ENCODE measurements at places on chromosomes 3 and 15.

DNA sequence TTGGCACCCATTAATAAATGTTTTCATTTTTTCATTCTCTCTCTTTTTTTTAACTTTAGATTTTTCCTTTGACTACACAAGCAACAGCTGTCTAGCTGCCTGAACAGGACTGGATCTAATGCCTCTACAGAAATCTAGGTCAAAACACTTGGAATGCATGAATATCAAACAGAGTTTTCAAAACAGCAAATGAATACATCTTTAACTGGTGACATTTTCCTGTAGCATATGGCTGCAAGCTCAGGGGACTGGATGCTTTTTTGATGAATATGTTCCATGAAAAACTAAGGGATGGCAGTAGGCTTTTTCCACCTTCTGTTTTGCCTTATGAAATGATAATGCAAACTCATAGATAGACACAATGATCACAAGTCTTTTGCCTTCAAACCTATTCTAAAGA is 661.7 kb downstream of the MCTP2 start:
- no peak for DNase-seq

GRCh38 chr15:74242441-74243185 is 6.5 kb downstream of the CCDC33 start:
- DNase-seq = no peak

GRCh38 chr3:137297770-137298169 is 340.0 kb downstream of the IL20RB start:
- no peak for DNase-seq

DNA sequence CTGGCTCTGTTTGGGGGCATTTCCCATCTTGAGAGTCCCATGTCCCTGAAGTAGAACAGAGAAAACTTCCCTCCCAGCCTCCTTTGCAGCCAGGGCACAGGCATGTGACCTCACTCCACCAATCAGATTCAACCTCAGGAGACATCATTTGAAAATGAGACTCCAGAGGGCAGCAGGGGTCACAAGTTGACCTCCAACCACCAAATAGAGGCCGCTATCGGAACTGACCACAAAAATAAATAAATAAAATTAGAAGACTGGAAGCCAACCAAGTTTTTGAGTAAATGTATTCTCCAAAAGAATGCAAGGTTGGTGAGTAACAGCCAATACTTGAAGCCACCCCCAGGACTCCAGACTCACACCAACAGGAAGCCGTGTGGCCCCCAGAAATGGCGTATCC is 106.5 kb downstream of the CHSY1 start:
- DNase-seq = no peak

DNA sequence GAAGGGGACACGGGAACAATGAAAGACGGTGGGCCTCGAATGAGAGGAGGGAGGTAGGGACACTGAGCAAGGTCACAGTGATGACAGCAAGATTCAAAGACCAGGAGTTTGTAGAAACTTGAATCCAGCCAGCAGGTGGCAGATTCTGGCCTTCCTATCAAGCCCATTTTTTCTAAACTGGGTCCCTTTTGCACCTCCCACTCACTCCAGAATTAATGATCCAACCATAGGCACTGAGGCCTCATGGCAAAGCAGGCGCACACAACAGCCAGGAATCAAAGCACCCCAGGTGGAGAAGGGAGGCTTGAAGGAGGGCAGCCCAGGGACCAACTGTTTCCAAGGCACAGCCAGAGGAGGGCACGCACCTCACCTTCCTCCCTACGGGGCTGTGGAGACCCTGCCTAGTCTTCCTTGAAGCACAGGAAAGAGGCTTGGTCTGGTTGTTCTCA is 90.2 kb downstream of the ANP32A start:
- peak; percentile 44 for DNase-seq

DNA sequence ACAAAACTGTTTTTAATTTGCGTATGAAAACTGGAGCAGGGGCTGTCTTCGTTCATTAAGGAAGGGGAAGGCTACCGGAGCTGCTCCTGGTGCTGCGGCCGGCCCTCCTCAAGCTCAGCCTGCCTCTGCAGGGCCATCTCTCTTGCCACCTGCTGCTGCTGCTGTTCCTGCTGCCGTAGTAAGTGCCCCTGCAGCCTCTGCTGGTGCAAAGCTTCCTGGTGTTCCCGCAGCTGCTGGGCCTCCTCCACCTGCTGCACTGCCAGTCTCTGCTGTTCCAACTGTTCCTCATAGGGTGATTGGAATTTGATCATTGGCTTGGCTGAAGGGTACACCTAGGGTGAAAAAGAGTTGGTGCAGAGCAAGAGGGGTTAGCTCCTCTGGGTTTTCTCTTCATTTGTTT is 66.0 kb downstream of the GOLIM4 start:
- no peak for DNase-seq

- DNase-seq = no peak
These were observed 875.4 kb downstream of the ROBO2 start for GRCh38 chr3:77915336-77915735.

DNA sequence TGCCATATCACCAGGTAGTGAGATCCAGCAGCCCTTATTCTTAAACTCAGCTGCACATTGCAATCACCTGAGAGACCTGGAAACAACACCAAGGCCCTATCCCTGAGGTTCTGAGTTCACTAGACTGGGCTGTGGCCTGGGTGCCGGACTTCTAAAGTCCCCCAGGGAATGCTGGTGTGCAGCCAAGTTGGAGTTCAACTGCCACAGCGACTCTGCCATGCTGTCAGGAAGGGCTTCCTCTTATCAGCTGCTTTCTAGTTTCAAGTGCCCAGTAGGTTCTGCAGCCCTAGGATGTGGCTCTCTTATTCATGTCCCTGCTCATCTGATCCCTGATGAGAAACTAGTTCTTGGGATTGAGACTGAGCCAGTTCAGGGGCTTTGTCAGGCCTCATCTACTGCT is 47.8 kb downstream of the ACAA1 start:
- DNase-seq = no peak

DNA sequence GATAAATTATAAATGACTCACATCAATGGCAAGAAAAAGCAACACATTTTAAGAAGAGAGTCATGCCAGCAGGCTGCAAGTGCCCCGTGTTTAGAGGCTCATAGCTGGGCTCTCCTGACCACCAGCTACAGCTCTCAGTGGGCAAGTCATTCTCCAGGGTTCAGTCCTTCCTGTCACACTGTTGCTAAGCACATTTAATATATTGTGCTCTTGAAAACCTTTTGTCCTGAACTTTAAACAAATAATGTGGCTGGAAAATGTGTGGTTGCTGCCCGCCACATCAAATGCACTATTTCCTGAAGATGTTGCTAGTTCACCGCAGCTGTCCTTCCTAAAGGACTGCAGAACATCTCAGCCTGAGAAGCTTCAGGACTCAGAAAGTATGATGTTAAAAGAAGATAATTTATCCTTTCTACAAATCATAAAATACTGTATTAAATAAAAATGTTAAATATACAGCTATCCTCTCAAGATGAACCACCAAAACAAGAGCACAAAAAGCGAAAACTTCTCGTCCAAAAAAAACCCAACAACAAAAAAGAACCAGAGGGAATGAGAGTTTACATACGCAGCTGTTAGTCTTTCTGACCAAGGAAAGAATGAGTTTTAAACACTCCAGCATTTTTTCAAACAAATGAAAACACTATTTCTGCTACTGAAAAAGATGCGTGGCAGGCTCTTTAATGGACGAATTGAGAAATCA is 951 bp downstream of the TARS3 start:
- peak; percentile 35 for DNase-seq

DNA sequence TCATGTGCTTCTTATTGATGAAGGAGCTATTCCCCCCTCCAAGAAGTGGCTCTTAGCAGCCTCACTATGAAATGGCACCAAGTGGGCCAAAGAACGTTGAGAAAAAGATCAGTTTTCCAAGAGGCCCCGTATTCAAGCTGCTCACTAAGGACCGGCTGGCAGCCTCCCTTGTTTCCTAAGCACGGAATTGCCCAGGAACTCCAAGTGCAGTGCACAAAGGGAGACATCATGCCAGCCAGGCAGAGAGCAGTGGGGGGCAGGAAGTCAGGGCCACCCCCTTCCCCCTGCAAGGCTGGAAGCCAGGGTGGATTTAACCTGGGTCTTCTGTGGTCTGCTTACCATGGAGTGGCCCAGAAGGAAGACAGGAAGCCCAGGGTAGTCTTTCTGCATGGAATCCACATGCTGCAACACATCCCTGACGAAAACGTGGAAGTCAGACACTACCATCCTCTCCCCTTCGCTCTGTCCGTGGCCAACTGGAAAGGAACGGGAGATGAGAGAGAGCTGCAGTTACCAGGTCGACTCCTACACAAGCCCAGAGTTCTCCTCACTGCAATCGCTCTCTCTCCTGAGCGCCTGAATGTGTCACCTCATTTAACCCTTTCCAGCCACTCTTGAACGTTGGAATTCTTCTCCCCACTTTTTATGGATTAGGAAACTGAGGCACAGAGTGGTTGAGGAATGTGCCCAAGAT is 49.5 kb downstream of the ABTB1 start:
- no peak for DNase-seq

GRCh38 chr3:190424108-190424477 is 25.6 kb downstream of the TMEM207 start:
- no peak for DNase-seq

GRCh38 chr3:95408464-95408862 is 1345.6 kb downstream of the NSUN3 start:
- DNase-seq = no peak

DNA sequence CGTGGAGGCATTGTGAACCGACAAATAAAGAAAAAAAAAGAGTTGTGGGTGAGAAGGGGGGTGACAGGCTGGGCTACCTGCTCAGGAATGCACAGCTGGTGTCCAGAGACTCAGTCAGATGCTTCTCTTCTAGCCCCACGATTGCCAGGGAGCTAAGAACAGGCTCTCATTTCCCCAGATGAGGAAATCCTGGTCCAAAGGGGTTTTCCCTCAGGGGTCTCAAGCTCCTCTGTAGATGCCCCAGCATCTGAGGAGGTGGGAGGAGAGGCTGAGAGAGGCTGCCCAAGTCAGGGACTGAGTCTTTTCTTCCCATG is 35.5 kb downstream of the BNC1 start:
- DNase-seq = no peak

- no peak for DNase-seq
These were observed 616.3 kb upstream of the BCHE start for GRCh38 chr3:166453478-166453877.

GRCh38 chr15:40098489-40099261 is 10.0 kb downstream of the BMF start:
- peak; percentile 87 for DNase-seq

DNA sequence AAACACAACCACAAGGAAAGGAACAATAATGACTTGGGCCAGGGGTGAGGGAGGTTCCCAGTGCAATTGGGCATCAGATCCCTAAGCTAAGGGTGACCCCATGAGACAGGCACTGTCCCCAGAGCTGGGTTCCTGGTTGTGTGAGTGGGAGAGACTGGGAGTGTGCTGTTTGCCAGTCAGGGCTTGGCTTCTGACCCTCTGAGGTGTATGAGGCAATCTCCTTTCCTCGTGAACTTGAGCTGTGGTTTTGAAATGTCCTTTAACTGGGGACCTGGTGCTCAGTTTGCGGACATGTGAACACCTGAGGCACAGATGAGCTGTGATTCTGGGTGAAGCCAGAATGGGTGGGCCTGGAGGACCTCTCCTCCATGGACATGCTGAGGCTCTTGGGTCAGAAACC is 58.5 kb upstream of the PLXNA1 start:
- DNase-seq = no peak

GRCh38 chr3:52845157-52845556 is 10.3 kb upstream of the MUSTN1 start:
- DNase-seq = no peak

GRCh38 chr15:52186651-52187486 is 4.3 kb downstream of the GNB5 start:
- no peak for DNase-seq

- peak; percentile 20 for DNase-seq
These were observed 69.6 kb downstream of the ATP10A start for GRCh38 chr15:25793354-25794050.

- DNase-seq = no peak
These were observed 13.0 kb downstream of the DNAJB8 start for GRCh38 chr3:128453501-128454309.

GRCh38 chr3:155154255-155154654 is 74.1 kb downstream of the MME start:
- DNase-seq = no peak

DNA sequence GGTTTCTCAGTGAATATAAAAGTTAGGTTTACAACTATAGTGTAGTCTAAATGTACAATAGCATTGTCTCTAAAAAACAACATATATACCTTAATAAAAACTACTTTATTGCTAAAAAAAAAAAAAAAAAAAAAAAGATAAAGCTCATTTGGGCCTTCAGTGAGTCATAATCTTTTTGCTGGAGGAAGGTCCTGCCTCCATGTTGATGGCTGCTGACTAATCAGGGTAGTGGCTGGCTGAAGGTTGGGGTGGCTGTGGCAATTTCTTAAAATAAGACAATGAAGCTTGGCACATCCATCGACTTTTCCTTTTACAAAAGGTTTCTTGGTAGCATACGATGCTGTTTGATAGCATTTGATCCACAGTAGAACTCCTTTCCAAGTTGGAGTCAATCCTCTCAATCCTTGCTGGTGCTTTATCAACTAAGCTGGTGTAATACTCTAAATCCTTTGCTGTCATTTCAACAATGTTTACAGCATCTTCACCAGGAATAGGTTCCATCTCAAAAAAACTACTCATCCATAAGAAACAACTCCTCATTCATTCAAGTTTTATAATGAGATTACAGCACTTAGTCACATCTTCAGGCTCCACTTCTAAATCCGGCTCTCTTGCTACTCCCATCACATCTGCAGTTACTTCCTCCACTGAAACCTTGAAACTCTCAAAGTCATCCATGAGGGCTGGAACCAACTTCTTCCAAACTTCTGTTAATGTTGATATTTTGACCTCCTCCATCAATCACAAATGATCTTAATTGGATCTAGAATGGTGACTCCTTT is 13.3 kb downstream of the ZNF280D start:
- DNase-seq = no peak

GRCh38 chr3:103810167-103810566 is 1375.4 kb downstream of the ZPLD1 start:
- no peak for DNase-seq

DNA sequence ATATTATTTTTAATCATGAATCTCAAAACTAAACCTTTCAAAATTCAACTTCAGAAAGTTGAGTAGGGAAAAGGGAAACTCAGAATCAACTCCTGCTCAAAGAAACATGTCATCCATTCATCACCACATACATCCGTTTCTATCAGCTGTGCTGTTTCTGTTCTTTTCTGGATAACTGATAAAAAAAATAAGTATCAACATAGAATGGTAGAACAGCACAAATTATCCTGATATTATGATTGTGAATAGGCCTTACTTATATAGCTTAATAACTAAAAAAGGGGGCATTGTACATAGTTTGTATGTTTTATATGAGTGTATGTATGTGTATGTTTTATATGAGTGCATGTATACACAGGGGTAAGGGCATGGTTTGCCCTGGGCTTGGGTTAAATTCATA is 3.1 kb downstream of the TM4SF1 start:
- no peak for DNase-seq

DNA sequence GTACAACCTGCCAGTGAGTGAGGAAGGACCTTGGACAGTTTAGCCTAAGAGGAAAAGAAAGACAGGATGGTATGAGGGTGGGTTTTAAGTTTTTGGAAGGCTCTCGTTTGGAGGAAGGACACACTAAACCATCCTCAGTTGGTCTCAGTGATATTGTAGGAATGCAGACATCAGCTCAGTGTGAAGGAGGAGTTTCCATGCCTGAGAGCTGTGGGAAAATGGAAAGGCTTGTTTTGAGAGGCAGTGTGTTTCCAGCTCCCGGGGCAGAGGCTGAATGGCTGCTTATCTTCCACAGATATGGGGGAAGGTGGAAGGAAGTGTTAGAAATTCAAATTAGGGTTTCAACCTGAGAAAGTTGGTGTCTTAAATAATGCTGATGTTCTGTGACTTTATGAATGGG is 89.6 kb upstream of the MYZAP start:
- no peak for DNase-seq

Measured in activated T-cell treated with anti-CD3 and anti-CD28 coated beads, Interleukin-2, amount 50 U/mL, for 24 hours (primary cell).